Type B pancreatic cell (in vitro differentiated cells): ENCODE measurements at places on chromosomes 13 and 19.

DNA sequence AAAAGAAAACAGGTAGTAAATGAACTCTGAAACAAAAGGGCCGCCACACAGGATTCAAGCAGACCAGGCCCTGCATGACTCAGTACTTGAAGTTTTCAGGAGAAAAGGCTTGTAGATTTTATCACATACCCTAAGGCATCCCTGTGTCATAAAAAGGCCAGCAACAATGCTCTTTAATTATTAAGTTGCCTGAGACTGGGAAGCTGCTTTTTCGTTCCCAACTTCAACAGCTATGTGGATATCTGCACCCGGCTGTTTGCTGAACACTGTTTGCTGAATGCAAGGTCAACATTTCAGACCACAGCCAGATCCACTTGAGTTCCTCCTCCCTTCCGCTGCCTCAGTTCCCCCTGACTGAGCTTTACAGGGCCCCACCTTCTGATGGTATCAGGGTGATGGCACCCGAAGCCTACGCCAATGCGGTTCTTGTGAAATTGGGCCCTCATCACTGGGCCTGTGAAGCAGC, 6.1 kb upstream of the ECH1 start:
- DNase-seq: no peak

DNA sequence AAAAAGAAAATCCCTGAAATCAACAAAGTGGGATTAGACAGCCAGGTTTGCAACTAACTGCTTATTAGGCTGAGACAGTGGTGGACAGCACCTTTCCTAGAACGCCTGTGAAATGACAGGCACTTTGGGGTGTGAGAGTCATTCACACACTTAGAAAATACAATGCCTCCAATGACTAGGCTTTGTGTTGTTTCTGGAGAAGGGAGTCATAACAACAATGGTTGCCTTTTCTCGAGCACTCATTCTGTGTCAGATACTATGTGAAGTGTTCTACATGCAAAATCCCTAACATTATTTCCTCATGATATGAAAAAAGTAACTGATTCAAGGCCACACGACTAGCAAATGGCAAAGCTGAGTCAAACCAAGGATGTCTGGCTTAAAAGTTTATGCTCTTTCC, 41.2 kb downstream of the SACS start:
- no peak for DNase-seq

DNA sequence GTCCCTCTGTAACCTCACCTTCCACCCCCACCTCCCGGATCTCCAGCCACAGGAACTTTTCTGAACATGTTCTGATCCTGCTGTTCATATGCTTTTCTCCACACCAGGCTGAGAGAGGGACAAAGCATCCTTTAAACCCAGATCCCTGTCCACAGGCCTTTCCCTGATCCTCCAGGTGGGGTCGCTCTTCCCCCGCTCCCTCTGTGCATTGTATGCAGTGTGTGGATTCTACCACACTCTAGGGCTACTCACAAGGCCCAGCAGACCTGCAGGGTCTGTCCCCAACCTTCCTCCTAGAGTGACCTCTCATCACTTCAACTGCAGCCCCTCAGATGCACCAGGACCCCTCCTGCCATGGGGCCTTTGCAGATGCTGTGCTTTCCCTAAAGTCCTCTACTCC, 1200.6 kb downstream of the UQCRFS1 start:
- no peak for DNase-seq

DNA sequence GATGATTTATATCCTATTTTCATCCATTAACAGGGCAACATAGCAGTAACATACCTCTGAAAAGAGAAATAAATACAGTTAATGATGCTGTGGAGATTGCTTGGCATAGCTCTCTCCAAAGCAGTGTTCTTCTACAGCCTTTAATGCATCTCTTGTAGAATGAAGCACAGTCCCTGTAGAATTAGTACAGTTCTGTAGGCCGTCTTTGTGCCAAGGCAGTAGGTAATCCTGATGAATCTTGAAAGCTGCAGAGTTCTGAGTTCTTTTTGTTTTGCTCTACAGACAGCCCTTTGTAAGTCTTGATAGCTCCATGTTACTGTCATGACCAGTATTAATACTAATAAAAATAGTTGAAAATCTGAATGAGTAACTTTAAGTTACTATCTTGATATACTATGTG, 184.2 kb downstream of the MAB21L1 start:
- DNase-seq: no peak

- no peak for DNase-seq
These were observed 742 bp downstream of the NALCN start for GRCh38 chr13:101415358-101416174.
